ENCODE measurements at places on chromosomes 3 and 15. TPM values are rescaled to one million over a fixed set of nuclear protein-coding genes. Genes with fewer than 3 reads are reported as not detected.
A peak's percentile ranks its signal among the peaks of the same experiment; 100 is the strongest.

TPRG1 gene
- total RNA-seq: 3.4 TPM

EXD1 gene
- 0.09 TPM for total RNA-seq

CTXN2 gene
- total RNA-seq: 1.00 TPM

KBTBD13 gene
- not detected for total RNA-seq

TGM5 gene
- not detected for total RNA-seq

DNA sequence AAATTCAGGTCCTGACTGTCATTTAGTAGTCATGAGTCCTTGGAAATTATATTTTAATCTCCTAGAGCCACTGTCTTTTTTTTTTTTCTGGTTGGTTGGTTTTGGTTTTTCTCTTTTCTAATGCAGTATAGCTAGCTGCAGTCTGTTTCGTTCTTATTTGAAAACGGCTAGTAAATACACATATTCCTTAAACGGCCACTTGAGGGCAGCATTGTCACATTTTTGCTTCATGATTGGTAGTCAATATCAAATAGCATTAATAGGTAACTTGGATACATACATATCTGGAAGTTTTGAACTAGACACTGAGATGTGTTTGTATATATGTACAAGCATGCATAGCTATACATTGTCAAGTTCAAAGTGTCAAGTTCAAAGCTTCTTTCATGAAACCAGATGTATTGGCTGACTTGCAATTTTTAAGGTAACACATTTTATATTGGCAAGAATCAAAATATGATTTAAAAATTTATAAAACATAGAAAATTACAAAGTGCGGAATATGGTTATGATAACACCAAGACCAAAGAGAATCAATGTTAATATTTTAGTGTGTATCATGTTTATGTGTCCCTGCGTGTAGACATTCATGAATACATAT is 22.5 kb downstream of the GABRA5 start:
- DNase-seq: peak; percentile 39

DNA sequence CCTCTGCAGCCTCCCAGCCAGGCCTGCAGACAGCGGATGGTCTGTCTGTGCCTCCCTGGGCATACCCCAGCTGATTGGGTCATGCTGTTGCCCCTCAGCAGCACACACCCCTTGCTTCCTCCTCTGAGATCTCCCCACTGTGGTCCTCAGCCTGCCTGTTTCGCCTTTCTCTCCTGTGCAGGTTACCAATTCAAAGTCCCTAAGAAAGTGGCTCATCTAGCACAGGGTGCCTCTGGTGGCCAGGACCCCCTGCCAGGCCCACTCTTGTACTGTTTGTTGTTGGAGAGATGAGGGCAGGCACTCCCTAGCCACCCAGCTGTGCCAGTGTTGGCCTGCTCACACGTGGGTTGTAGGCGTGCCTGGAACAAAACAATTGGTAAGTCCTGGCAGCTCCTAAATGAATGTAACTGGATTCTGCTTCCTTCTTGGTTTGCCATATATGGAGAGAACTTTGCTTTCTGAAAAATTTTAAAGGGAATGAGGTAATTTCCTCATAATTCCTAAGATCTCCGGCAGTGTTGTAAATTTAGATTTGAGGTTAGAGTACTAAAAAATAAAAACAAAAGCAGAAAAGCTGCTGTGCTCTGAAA is 213.2 kb upstream of the IL12A start:
- no peak for DNase-seq

DNA sequence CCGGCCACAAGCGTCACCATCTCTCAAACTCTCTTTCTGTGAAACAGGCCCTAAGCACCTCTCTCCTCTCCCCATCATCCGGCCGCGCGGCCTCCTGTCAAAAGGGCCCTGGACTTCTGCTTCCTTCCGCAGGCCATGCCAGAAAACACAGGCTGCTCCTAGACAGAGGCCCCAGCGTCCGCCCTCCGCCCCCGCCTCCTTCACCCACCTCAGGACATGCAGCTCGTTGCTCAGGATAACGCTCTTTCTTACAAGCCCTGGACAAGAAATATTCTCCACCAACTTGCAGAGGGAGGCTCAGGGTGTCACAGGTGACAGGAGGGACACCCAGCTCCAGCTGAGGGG is 212.0 kb downstream of the XXYLT1 start:
- DNase-seq: no peak

DNA sequence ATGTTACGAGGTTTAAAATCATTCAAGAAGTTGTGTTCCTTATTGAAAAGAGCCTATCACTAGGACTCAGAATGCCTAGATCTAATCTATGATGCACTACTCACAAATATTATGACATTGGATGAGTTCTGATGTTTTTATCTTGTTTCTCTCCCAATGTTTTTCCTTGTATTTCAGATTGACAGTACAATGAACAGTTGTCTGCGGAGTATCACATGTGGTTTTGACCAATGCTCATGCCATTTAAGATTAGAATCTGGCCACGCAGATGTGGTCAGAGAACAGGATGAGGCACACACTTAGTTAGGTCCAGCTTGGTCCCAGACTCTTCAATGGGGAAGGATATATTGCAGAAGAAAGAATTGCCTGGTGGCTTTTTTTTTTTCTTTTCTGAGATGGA is 25.6 kb upstream of the CCDC50 start:
- no peak for DNase-seq

GRCh38 chr15:83282776-83283137 is 1.7 kb downstream of the BNC1 start:
- no peak for DNase-seq

GRCh38 chr3:182148360-182148759 is 436.6 kb downstream of the SOX2 start:
- no peak for DNase-seq

DNA sequence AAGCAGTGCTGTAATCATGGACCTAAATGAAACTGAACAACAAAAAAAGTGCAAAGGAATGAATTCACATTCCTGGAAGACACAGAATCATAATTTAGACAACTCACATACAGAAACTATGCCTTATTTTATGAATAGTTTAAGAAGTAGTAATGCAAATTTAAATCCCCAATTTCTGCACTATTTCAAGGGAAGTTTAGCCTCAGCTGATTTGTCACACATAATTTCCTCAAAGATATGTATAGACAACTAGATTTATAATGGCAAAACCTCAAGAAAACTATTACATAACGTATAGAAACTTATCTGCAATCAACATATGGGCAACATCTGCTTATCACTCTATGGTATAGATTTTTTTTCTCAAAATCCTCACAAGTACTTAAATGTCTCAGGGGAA is 7.8 kb upstream of the PTX3 start:
- DNase-seq: no peak

- peak; percentile 82 for DNase-seq
Observed at GRCh38 chr3:144129536-144130214, 158.1 kb downstream of the DIPK2A start.

DNA sequence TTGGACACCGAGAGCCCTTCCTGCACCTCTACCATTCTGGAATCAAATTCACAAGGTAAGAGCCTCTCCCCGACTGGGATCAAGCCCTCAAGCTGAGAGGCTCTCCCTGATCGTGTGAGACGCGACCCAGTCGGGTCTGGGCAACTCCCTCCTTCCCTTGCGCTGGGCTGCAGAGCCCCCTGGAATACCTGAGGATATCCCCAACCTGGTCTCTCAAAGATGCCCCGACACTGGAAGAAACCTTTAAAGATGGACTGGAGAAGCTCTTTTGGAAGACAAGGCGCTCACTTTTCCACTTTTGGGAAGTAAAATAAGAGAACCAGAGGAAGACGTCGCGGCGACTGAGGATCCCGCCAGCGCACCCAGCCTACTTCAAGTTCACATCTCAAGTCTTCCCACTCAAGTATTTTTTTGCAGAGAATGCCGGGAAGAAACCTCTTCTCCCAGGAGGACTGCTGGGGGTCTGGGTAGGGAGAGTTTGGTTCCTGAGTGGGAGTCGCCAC is 33.8 kb downstream of the ZIC4 start:
- no peak for DNase-seq

DNA sequence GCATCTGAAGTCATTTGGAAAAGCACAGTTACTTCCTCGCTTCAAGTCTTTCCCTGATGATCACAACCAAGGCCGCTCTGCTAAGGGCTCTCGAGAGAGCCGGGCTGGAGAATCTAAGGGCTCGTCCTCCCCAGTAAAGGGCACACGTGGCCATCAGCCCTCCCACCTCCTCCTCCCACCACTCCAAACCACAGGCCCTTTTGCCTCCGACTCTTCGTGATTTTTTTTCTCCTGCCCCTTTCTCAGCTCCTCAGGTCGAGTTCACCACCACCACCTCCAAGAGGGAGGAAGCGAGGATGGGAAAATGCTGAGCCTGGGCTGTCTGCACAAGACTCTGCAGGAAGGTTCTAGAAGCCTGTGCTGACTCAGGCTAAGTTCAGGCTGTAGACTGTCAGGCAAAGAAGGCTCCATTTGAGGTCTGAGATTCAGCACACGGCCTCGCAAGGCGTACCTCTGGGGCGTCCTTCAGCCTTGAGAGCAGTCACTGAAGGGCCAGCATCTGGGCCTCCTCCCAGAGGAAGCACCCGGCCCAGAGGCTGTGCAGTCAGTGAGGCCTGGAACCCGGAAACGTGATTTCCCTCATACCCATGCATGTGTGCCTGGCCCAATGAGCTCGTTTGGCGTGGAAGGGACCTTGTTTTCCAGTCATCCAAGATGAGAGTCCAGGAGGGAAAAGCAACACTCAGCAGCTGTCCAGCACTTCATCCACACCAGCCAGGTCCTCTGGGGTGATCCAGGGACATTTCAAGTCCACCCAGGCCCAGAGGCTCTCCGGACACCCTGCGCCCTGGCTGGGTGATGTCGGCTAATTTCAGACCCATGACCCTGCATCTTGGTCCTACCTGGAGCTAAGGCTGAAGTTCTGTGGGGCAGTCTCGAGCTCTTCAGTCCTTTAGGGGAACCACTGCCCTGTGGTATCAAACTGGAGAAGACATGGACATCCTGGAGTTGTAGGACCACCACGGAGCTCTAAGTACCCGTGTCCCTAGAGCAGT is 196.8 kb downstream of the XXYLT1 start:
- no peak for DNase-seq

GRCh38 chr3:119870512-119870911 is 88.6 kb downstream of the NR1I2 start:
- no peak for DNase-seq

DNA sequence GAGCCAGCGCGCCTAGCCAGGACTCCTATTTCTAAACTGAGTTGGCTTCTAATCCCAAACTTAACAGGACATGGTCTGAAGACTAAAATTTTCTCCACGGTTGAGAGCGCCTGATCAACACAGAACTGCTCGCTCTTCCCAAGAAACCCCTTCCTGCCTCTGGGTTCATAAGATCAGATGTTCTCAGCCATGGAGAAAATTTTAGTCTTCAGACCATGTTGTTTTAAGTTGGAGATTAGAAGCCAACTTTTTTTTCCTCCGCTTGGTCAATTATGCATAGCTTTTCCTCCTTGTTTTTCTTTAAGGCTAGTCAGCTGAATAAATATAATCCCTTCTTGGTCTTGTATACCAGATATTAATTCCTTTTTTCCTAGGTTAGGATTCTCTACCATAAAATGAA is 356.6 kb upstream of the ADAMTS9 start:
- no peak for DNase-seq

DNA sequence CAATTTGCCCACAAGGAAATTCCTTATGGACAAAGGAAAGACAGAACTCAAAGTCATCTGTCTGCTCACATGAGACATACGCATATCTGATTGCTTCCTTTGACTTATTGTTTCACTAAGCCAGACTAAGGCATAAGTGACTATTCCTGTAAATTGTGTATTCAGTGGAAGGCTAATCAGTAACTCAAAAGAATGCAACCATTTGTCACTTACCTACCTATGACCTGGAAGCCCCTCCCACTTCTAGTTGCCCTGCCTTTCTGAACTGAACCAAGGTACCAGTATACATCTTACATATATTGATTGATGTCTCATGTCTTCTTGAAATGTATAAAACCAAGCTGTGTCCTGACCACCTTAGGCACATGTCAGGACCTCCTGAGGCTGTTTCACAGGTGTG is 53.5 kb upstream of the PROK2 start:
- no peak for DNase-seq

DNA sequence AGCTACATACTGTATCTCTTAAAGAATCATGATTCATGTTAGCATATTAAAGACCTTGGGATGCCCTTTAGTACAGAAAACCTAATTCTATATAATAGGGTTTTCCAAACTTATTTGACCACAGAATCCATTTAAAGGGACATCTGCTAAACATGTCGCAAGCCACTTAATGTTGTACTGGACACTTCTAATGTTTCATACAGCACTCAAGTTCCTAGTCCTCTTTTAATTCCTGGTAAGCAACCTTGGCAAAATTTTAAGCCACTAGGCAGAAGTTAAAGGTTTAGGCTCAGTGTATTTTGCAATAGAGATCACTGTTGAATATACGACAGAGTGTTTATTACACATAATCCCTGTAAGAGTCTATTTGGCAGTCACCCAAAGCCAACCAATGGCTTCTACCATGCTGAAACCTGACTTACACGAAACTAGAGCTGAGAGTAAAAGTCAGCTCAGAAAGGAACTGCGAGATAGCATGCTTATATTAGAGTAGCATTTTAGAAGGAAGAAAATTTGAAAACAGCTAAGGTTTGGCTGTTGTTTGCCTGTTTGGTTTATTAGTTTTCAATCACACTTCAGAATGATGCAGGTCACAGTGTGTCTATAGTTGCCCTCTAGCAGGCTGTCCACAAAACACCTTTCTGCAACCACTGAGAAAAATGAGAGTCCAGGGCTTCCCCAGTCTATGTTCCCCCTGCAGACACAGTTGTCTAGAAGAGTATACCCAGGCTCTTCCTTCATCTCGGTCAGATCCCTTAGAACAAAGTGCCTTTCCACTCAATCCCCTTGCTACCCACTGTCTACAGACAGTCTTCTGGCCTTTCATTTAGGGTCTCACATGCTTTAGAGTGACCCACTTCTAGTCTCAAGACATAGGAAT is 104.4 kb downstream of the FMN1 start:
- no peak for DNase-seq

DNA sequence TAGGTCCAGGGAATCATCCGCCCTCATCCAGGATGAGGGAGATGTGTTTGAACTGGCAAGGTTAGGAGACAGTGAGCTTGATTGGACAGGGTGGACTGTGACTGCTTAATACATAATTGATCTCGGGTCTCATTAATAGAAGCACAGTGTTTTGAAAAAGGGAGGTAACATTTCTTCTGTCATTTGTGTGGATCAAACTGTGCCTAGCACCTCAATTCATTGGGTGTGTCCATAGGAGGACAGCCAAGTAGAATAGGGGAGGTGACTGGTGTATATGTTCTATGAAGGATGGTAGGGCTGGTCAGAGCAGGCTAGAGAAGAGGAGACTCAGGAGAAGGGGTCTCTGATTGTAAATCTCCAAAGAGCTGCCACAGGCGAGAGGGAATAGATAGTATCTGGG is 2.8 kb upstream of the INSYN1 start:
- no peak for DNase-seq

Measured in cerebellum (tissue), 4 donors.